Mucosa of descending colon (tissue), 3 donors: ENCODE measurements at places on chromosomes 4 and X.
A peak's percentile ranks its signal among the peaks of the same experiment; 100 is the strongest.

GRCh38 chrX:20529301-20529700 is 262.6 kb upstream of the RPS6KA3 start:
- DNase-seq = no peak

- no peak for DNase-seq
Observed at GRCh38 chrX:31652650-31653049, 580.8 kb upstream of the FTHL17 start.

GRCh38 chr4:16034010-16034748 is 49.6 kb downstream of the PROM1 start:
- no peak for DNase-seq

DNA sequence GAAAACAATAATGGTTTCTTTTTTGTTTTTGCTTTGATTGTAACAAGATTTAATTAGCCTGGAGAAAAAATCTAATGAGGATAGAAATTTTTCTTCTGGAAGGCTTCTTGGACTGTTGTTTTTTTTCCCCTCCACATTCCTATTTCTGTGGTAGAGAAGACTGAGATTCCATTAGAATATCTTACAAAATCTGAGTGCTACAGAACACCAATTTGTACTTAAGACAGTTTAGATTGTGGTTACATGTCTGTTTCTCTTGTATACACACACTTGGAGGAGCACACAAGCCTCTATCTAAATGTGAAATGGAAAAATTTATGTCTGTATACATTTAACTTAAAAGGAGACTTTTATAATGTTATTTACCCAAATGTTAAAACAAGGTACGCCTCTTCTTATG is 176.9 kb upstream of the ARSJ start:
- no peak for DNase-seq

GRCh38 chr4:93646233-93646930 is 182.2 kb upstream of the ATOH1 start:
- DNase-seq = no peak

DNA sequence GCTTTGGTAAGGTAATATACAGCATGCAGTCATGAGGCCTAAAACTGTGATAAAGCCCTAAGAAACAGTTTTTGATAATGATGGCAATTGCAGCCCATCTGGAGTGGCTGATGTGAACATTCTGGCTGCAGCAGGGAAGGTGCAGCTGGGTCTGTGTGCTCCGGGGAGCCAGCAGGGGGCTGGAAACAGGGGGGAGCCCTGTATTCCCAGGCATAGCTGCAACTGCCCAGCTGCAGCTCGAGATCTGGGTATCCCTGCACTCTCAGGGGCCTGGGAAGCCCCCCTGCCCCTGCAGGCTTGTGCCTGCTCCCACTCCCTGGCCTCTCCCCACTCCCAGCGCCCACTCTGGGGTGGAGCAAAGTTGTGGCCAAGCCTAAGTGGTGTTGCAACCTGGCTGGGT is 95.6 kb downstream of the RRAGB start:
- DNase-seq = no peak

DNA sequence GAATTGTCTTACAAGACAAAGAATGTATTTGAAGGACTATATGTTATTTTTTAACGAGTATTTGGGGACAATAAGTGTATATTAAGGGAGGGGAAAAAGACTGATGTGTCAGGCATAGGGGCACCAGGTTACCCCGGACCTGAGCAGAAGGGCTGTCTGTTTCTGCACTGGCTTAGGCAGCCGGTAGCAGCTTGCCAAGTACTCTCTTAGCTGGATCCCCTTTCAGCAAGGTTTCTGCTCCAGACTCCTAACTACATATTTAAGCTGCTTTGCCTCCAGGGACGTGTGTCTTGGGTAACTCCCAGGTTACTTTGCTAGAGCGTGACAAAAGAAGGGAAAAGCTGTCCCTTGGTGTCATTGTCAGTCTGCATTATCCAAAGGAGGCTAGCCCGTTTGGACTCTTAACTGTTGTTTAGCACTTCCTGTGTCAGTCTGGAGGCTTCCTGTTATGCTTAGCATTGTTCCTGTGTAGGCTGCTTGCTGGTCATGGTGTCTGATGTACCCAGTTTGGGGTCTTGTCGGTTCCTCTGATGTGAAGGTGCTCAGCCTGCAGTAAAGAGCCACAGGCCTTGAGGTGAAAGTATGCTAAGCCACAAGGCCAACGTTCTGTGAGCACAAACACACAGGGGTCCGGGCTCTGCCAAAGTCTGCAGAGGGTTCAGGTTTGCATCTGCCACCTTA is 11.6 kb downstream of the CXCR3 start:
- DNase-seq = no peak

- no peak for DNase-seq
Observed at GRCh38 chr4:42420140-42420539, 22.9 kb downstream of the SHISA3 start.

DNA sequence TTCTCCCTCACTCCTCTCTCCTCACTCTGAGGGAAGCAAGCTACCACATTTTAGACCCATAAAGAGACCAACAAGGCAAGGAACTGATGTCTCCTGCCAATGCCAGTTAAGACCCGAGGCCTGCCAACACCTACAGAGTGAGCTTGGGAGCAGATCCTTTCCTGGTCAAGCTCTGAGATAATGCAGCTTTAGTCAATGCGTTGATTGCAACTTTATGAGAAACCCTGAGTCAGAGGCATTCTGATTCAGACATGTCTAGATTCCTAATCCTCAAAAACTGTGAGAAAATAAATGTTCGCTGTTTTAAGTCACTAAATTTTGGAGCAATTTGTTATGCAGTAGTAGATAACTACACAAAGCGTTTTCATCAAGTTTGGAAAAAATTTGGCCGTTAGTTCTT is 115.5 kb downstream of the JADE1 start:
- DNase-seq = no peak

DNA sequence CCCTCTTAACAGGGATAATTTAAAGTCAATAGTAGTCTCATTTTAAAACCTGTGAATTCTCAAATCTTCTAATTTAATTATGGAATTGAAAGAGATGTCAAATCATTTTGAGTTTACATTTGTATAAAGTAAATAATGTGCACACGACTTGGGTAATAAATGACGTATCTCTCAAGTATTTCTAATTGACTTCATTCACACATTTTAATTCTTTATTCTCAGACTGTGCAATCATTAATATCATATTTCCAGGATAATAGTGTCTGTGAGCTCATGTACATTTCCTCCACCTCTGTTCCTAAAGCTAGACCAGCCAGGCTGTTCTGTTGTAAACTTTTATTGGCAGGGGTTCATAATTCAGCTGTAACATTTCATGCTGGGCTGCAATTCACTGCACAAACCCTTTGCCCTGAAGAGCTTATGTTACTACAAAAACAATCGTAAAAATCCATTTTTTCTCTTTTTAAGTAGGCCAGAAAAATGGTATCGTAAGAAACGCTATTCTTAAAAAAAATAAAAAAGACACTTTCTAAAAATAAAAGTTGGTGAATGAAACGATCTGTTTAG is 1103.1 kb upstream of the TENM3 start:
- no peak for DNase-seq

DNA sequence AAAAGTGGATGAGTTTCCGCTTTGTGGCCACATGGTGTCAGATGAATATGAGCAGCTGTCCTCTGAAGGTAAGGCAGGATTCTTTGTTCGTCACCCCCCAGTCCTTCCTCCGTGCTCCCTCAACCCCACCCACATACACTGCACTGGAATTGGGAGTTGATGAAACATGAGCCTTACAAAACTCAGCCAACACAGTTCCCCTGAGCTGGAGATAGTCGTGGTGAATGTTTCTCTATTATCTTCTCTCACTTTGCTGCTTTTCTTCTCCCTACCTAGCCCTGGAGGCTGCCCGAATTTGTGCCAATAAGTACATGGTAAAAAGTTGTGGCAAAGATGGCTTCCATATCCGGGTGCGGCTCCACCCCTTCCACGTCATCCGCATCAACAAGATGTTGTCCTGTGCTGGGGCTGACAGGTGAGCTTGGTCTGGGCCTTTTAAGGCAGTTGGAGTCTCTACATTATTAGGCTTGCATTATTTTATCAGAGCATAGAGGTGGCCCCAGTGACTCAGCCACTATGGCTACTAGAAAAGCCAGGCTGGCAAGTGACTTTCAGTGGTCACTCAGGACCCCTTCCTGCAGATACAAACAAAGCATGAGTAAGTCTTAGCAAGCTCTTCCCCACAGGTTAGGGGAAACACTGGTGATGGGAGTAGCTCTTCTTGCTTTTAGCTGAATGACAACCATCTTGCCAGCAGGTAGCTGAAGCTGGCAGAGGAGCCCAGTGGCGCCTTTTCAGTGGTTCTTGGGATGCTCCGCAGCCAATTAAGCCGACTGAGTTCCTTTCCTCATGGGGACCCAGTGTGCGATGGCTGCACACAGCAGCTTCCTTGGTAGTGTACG is 1.6 kb downstream of the RPL10 start:
- no peak for DNase-seq

GRCh38 chr4:8387615-8388527 is 52.7 kb downstream of the ACOX3 start:
- DNase-seq = no peak

GRCh38 chr4:38601244-38601915 is 62.6 kb upstream of the KLF3 start:
- DNase-seq = no peak

DNA sequence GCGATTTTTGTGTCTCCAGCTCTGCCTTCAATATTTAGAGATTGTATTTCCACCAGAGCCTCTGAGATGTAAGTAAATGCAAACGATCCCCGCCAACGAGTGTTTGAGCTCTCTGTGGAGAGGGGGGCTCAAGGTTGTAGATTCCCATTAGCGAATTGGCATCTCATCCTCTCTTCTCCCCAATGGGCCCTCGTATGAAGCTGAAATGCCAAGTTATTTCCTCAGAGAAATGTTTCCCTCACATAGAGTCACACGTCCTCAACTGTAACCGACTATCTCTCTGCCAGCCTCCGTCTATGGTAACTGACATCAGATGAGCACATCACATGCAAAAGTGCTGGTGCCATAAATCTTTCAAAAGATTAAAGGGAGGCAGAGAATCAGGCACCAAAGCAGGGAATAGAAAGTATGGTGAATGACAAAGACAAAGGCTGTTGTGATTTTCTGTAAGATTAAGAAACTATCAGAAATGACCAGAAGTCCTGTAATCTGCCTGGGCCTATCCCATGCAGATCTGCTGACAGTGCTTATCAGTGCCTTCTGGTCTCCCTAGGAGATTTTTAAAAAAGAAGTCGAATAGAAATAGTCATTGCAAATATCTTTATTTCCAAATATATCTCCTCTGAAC is 157.1 kb downstream of the PDGFRA start:
- no peak for DNase-seq

DNA sequence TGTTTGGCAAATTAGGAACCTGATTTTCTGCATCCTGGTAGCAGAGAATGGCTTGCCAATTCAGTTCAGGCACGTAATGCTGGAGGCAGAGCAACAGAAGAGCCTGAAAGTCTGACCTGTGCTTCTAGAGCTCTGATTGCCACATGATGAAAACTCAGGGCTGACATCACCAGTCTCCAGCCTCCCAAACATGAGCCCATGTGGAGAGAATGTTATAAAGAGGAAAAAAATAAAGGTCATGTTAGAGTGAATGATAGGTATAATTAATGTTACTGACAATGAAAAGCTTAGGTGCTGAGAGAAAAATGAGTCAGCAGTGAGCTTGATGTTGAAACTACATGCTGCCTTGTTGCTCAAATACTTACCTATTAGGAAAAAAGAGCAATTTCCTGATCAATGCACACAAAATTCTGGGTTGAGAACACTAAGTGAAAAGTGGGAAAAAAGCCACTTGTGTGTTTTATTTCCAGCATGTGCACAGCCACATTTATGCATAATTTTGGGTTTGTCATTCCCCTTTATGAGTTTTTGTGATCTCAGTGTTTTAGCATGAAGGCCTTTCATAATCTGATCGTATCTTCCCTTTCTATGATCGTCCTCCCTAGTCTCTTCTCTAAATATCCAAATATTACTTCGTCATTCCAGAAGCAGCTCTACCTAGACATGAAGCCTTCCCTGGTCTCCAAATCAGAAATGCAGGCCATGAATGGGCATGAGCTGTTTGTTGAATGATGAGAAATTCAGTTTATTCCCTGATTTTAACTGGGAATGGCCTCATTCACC is 113.3 kb upstream of the CPEB2 start:
- no peak for DNase-seq

- DNase-seq = no peak
Observed at GRCh38 chr4:15649914-15650545, 5.1 kb downstream of the FBXL5 start.

DNA sequence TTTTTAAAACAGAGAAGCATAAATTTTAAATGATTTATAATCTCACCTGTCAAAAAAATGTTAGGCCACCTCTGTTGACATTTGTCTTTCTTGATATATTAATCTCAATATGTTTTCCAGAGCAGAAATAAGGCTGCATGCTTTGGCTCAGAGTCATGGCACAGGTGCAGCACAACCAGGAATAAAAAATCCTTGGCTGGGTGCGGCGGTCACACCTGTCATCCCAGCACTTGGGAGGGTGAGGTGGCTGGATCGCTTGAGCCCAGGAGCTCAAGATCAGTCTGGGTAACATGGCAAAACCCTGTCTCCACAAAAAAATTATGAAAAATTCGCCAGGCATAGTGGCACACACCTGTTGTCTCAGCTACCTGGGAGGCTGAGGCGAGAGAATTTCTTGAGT is 18.1 kb downstream of the CPLX1 start:
- peak; percentile 65 for DNase-seq

GRCh38 chr4:16124232-16124631 is 40.4 kb upstream of the PROM1 start:
- DNase-seq = no peak

GRCh38 chr4:73870768-73871167 is 1.6 kb downstream of the CXCL1 start:
- DNase-seq = no peak

DNA sequence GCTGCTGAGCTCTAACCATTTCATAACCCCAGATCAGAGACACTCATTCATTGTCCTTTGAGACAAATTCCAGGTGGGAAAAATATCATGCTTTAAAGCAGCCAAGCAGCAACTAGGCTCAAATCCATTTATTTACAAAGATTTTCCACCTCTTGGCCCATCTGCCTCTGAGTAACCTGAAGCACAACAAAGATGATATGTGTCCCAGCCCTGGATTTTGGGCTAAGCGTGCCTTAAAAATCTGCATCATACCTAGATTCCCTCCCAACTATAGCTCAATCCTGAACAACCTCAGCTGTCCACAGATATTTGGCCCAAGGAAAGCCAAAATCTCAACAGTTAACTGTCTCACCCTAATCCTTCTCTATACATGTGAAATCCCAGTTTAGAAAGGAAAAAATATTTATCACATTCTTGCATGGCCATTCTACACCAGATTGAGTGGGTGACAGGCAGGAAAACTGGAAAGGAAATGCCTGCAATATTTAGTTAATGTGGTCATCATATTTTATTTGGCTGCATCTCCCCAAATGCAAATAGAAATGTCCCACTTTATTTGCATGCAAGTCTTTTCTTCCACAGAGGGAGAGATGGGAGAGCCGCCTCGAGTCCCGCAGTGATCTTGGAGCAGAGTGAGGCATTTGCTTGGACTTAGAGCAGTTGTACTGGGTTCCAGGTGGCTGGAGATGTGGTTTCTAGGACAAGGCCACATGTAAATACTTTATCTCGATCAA is 146.4 kb upstream of the EOLA2 start:
- DNase-seq = no peak

DNA sequence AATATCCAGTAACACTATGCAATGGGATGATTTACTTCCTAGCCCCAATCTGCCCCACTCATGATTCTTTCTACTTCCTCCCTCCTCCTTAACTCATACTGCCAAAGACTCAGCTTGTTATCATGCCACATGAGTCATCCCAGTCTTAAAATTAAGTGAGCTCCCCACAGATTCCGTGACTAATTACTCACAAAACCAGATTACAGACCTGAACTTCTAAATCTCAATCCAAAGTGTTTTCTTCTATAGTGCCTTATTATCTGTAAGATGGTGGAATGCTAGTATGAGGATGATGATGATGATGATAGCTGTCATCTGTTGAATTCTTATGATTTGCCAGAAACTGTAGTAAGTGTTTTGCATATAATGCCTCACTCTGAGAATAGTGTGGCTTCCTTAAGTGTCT is 27.7 kb upstream of the GPC3 start:
- DNase-seq = no peak
